ENCODE measurements at places on chromosomes 2 and 18.

DNA sequence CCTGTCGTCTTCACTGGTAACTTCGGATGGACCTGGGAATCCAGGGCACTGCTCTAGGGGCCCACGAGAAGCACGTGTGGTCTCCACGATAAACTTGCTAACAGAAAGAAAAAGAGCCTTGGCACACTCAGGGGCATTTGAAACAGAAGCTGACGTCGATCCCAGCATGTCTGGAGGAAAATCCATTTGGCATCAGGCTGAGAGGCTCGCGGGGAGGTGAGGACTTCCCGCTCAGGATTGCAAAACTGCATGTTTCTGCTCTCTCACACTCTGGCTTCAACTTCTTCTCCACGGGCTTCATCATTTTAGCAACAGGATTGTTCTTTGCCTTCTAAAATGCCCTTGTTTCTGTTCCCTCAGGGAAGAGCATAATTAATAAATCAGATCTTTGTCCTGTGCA lies 181.7 kb upstream of the COPS8 start:
- no peak for DNase-seq
- no peaks in the 10 kb centered on the region for H3K4me1 ChIP-seq
- no peak overlapping the region for H3K4me3 ChIP-seq
- H3K27ac ChIP-seq: no peak overlapping the region
- H3K27me3 ChIP-seq: peaks cover 2% of the 10 kb centered on the region

- H3K27me3 ChIP-seq: no peaks in the 10 kb centered on the region
- DNase-seq: no peak
- no peak overlapping the region for H3K4me3 ChIP-seq
- no peaks in the 10 kb centered on the region for H3K4me1 ChIP-seq
- no peak overlapping the region for H3K27ac ChIP-seq
Observed at GRCh38 chr2:202387608-202388342, 11.6 kb downstream of the BMPR2 start.

DNA sequence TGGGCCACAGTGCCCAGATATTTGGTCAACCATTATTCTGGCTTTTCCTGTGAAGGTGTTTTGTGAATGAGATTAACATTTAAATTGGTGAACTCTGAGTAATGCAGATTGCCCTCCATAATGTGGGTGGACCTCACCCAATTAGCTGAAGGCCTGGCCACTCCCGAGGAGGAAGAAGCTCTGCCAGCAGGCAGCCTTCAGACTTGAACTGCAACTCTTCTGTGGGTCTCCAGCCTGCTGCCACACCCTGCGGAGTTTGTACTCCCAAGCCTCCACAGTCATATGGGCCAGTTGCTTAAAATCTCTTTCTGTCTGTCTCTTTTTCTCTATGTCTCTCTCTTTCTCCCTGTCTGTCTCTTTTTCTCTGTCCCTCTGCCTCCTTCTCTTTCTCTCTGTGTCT lies 262.7 kb downstream of the MYCN start:
- DNase-seq: no peak
- no peaks in the 10 kb centered on the region for H3K4me1 ChIP-seq
- no peak overlapping the region for H3K4me3 ChIP-seq
- H3K27me3 ChIP-seq: no peaks in the 10 kb centered on the region
- no peak overlapping the region for H3K27ac ChIP-seq

DNA sequence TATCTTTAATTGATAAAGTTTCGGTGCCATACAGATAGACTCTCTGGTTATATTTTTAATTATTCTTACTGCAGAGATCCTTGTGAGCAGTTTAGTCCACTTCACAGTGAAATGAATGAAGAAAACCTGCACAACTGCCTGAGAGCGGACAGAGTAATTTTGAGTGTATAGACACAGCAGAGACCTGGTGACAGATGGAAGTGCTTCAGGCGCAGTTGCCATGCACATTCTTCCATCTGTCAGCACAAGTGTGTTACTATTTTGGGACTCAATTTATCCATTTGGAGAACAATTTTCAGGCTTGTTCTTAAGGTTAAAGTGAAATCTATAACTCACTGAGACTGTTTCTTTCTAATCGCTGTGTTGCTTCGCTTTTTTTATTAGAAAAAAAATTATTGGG lies 147.8 kb upstream of the SPHKAP start:
- no peaks in the 10 kb centered on the region for H3K27me3 ChIP-seq
- no peaks in the 10 kb centered on the region for H3K4me1 ChIP-seq
- DNase-seq: no peak

DNA sequence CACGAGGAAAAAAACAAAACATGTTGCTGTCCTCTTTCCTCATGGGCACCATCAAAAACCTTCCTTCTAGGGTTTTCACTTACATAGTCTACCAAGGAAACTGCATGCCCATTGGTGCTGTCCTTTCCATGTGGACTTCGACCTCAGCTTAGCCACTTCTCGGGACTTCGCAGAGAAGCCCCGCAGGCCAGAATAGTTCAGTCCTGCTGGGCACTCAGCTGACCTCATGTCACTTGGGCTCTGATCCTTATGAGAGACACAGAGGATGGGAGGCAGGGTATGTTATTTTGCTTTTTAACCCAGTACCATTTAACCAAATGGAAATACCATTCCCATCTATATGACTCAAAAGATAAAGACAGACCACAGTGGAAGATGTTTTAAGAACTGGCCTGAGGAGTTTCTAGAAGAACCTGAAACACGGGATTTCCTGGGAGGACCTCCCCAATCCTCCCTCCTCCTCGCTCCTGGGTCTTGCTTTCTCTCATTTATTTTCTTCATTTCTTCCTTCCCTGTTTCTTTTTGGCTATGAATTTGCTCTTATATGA lies 28.4 kb downstream of the AAK1 start:
- no peaks in the 10 kb centered on the region for H3K27me3 ChIP-seq
- no peak overlapping the region for H3K4me3 ChIP-seq
- H3K27ac ChIP-seq: no peak overlapping the region
- peaks cover 78% of the 10 kb centered on the region for H3K4me1 ChIP-seq
- DNase-seq: no peak
- peaks cover 40% of the 10 kb centered on the region for H3K36me3 ChIP-seq

GRCh38 chr2:3725458-3726250 lies 22.3 kb downstream of the DCDC2C start:
- DNase-seq: no peak
- H3K27me3 ChIP-seq: no peaks in the 10 kb centered on the region
- no peak overlapping the region for H3K4me3 ChIP-seq
- no peaks in the 10 kb centered on the region for H3K36me3 ChIP-seq
- H3K27ac ChIP-seq: no peak overlapping the region

GRCh38 chr2:197958592-197959150 lies 154.3 kb downstream of the PLCL1 start:
- peaks cover 17% of the 10 kb centered on the region for H3K4me1 ChIP-seq
- H3K36me3 ChIP-seq: no peaks in the 10 kb centered on the region
- DNase-seq: no peak
- no peak overlapping the region for H3K27ac ChIP-seq
- H3K27me3 ChIP-seq: no peaks in the 10 kb centered on the region

DNA sequence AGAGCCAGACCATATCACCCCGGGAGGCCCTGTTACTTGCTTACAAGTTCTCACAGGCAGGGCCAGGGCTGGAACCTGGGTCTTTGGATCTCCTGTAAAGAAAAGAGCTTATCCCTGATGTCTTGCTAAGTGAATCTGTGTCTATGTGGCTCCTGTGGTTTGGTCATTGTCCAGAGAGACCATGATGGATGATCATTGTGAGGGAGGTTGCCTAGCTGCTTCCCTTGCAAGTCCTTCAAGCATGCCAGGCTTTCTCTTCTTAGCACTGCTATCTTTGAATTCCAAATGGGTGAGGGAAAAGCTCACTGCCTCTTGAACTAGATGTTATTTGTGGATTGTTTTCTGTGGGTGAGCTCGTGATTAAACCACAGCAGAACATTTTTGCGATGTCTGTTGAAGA lies 151.6 kb downstream of the FSHR start:
- no peak overlapping the region for H3K27ac ChIP-seq
- no peaks in the 10 kb centered on the region for H3K27me3 ChIP-seq
- H3K36me3 ChIP-seq: no peaks in the 10 kb centered on the region
- no peak overlapping the region for H3K4me3 ChIP-seq
- no peaks in the 10 kb centered on the region for H3K4me1 ChIP-seq

DNA sequence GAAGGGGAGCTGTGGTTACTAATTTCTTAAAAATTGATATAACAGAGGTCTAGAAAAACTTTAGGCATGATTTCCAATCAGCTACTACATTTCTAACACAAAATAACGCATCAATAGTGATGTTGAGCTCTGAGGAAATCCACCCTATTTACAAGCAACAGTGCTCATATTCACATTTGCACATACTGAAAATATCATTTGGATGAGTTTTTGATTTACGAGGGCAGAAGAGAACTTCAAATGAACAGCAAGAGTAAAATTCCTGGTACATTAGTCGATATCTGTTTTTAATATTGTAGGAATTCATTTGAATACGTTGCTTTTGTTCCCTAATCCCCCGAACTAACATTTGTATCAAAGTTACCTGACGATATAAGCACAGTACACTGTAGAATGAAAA lies 761.0 kb upstream of the POU3F3 start:
- DNase-seq: no peak
- no peaks in the 10 kb centered on the region for H3K4me1 ChIP-seq
- no peaks in the 10 kb centered on the region for H3K27me3 ChIP-seq

GRCh38 chr2:241072151-241072550 lies 29.9 kb downstream of the MTERF4 start:
- DNase-seq: no peak
- no peaks in the 10 kb centered on the region for H3K4me1 ChIP-seq
- no peak overlapping the region for H3K4me3 ChIP-seq
- peaks cover 18% of the 10 kb centered on the region for H3K36me3 ChIP-seq
- no peak overlapping the region for H3K27ac ChIP-seq

DNA sequence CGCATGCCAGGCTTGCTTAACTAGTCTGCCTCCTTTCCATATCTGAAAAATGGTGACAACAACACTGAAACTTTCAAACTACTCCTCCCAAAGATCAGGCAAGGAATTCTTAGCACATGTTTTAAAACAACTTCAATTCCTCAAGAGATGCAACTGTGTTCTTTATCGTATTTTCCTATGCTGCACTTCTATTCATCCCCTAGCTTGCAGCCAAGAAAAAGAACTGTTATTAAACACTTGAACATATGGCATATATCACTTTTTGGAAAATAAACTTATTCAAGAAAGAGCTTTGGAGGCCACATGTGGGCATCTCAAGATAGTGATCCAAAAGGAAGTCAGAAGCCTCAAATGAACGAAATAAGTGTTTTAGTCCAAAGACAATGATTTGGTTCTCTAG lies 75.6 kb upstream of the STAM2 start:
- H3K4me1 ChIP-seq: no peaks in the 10 kb centered on the region
- H3K36me3 ChIP-seq: no peaks in the 10 kb centered on the region
- no peak for DNase-seq
- H3K27me3 ChIP-seq: peaks cover 2% of the 10 kb centered on the region

GRCh38 chr18:22630980-22631379 lies 213.3 kb upstream of the CTAGE1 start:
- no peak overlapping the region for H3K27ac ChIP-seq
- H3K4me1 ChIP-seq: no peaks in the 10 kb centered on the region
- no peak for DNase-seq
- H3K36me3 ChIP-seq: no peaks in the 10 kb centered on the region

DNA sequence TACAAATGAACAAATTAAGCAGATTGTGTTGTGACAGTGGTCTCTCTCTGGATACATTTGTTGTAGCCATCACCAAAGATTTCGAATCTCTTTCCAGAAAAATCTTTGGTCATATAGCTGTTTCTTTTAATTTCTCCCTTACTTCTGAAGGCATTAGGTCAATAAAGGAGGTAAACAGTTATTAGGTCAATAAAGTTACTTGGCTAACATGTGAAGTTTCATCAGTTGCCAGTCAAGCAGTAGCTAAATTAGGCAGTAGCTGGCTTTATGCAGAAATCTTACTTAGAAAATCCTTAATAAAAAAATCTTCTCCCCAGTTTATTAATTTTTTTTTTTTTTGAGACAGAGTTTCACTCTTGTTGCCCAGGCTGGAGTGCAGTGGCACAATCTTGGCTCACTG lies 115.5 kb downstream of the MBD5 start:
- no peak for DNase-seq
- no peaks in the 10 kb centered on the region for H3K4me1 ChIP-seq
- H3K36me3 ChIP-seq: no peaks in the 10 kb centered on the region
- no peak overlapping the region for H3K27ac ChIP-seq
- no peak overlapping the region for H3K4me3 ChIP-seq

DNA sequence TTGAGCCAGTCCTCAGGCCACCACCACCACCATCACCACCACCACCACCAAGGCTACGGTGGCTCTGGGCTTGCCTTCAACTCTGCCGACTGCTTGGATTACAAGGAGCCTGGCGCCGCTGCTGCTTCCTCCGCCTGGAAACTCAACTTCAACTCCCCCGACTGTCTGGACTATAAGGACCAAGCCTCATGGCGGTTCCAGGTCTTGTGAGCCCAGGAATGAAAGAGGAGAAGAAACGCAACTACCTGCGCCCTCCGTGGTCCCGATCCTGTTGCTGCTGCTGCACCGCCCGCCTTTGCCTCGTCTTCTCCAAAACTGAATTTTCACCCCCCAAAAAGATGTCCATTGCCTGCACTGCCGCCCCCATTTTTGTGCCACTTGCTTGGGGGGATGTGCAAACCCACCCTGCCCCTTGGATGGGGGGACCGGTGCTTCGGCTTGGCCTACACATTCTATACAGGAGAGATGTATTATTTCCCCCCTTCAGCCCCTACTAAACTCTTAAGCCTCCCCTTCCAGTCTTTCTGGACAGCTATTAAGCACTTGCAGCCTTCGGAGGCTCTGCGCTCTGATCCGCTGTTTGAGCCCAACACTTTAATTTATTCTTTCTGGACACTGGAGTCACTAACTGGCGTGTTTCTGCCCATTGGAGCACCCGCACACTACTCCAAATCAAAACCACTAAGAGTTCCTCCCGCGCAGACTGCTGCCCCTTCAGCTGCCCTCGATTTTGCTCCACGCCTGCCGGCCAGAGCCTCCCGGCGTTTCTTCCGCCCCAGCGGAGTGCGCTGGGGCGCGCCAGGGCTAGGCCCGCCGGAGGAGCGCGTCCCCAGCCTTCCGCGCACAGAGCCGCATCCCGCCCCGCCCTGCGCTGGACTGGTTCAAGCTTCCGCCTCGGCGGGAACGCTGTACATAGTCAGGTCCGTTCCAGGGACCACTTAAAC lies 5.7 kb downstream of the OTX1 start:
- peaks cover 33% of the 10 kb centered on the region for H3K27me3 ChIP-seq
- H3K36me3 ChIP-seq: no peaks in the 10 kb centered on the region
- H3K4me1 ChIP-seq: peaks cover 68% of the 10 kb centered on the region
- peak; percentile 37 for DNase-seq

DNA sequence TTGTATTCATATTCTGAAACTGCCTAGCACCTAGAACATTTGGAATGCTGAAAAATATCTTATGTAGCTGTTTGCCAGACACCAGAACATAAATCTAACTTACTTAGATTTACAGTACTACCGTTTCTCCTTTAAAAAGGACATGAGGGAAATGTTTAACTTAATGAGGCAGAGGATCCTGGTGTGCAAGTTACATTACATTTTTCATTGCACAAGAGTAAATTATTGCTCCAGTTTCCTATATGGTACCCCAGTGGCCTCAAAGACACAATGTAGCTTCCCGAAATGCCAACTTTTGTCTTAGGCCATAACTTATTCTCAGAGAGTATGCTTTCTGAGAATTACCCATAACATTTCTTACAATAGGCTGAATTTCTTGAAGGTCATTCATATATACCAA lies 105.5 kb upstream of the DTNA start:
- no peak overlapping the region for H3K27ac ChIP-seq
- no peaks in the 10 kb centered on the region for H3K4me1 ChIP-seq
- no peak overlapping the region for H3K4me3 ChIP-seq
- H3K36me3 ChIP-seq: no peaks in the 10 kb centered on the region

- no peaks in the 10 kb centered on the region for H3K4me1 ChIP-seq
- no peak overlapping the region for H3K4me3 ChIP-seq
- no peaks in the 10 kb centered on the region for H3K27me3 ChIP-seq
- no peaks in the 10 kb centered on the region for H3K36me3 ChIP-seq
Observed at GRCh38 chr2:3986063-3986462, 282.7 kb downstream of the DCDC2C start.

- no peaks in the 10 kb centered on the region for H3K4me1 ChIP-seq
- no peak overlapping the region for H3K27ac ChIP-seq
Observed at GRCh38 chr18:924987-925386, 20.3 kb downstream of the ADCYAP1 start.

Measured in CD4-positive, CD25-positive, alpha-beta regulatory T cell (primary cell).